ENCODE measurements at places on chromosomes 6 and 20. TPM values are rescaled to one million over a fixed set of nuclear protein-coding genes. Genes with fewer than 3 reads are reported as not detected.

DNA sequence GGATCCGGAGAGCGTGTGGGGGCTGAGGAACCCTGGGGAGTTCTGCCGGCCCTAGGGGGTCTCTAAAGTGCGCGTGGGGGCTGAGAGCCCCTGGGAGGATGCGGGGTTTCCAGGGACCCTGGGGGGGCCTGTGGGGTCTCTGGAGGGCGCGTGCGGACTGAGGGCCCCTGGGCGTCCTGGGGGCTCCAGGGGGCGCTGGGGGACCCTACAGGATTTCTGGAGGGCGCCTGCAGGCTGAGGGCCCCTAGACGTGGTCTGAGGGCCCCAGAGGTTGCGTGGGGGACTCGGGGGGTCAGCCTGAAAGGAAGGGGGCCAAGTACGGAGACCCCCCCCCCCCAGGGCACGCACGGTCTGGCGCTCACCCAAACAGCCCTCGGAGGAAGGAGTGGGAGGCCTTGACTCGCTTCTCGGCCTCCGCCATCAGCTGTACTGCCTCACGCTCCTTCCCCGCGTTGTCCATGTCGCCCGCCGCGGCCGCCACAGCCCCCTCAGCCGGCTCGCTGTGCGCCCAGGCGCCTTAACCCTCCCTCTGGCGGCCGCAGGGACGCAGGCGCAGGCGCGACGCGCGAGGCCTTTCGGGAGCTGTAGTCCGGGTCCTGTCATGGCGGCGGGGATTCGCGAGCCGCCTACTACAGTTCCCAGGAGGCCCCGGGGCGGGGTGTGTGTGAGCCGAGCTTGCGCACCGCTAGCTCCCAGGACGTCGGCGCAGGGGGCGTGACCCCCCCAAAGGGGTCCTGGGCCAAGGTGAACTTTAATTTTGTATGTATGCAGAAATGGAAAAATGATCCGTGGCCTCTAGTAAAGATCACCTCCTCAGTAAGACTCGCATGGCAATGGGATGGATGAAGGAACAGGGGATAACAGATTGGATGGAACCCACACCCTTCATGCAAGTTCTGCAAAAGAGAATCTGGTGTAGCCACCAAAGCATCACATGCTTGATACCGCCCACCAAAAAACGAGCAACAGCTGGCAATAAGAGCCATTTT is at the start of gene NAPB:
TSS of gene NAPB (minus strand) at position 546 of the 989 bp plus-strand sequence. CDS start at position 460, 86 bp downstream.
- DNase-seq, result peak; percentile 99

GRCh38 chr20:15220778-15221565 is 883.6 kb upstream of the FLRT3 start:
- DNase-seq, result no peak

DNA sequence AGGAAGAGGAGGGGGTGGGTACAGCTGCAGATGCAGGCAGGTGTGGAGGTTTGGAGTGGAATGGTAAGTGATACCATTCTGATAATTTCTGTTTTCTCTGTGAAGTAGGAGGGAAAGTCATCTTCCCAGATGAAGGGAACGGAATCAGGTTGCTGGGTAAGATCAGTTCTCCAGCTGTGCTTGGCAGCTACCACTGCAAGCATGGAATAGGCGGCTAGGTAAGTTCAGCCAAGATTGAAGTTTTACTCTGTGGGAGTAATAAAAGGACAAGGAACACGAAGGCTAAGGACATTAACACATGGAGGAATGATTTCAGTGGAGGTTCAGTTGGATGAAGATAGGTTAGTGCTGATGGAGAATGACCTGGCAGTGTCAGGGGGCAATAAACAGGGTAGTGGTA is 128.3 kb downstream of the CARMIL1 start:
- no peak for DNase-seq

DNA sequence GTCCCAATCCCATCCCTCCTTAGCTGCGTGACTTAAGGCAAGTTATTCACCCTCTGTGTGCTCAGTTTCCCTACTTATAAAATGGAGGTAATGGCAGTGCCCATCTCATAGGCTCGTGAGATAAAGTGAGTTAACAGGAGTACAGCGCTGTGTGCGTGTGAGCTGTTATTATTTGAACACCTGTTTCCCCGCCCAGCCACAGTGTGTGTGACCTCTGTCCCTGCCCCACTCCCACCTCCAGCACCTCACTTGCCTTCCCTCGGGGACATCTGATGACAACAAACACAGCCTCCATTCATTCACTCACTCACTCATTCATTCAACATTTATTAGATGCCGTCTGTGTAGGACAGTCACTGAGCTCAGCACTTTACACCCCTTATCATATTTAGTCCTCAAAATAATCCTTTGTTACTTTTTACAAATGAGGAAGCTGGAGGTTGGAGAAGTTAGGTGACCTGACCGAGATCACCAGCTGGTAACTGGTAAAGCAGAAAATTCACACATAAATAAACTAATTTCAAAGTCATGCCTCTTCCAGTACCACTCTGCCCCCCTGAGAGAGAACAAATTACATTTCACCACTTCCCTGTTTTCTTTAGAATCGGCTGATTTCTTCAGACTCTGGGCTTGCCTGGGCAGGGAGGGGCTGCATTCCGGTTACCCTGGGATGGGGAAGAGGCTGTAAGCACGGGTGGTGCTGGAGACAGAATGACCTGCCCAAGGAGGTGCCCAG is 58.6 kb downstream of the CPNE5 start:
- no peak for DNase-seq

DNA sequence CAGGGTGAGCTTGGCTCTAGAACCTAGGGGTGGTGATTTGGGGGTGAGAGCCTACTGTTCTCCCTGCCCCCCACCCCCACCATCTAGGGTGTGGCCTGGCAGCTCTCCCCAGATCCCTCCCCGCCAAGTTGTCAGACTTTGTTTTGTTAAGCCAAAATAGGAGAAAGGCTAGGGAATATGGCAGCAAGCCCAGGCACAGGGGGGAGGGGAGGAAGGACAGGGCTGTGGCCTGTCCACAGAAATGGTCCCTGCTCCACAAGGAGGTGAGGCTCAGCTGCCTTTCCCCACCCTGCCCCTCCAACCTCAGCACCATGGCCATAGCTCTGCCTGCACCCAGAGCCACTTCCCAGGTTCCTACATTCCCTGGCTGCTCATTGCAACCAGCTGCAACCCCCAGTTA is 17.2 kb downstream of the SCUBE3 start:
- no peak for DNase-seq

DNA sequence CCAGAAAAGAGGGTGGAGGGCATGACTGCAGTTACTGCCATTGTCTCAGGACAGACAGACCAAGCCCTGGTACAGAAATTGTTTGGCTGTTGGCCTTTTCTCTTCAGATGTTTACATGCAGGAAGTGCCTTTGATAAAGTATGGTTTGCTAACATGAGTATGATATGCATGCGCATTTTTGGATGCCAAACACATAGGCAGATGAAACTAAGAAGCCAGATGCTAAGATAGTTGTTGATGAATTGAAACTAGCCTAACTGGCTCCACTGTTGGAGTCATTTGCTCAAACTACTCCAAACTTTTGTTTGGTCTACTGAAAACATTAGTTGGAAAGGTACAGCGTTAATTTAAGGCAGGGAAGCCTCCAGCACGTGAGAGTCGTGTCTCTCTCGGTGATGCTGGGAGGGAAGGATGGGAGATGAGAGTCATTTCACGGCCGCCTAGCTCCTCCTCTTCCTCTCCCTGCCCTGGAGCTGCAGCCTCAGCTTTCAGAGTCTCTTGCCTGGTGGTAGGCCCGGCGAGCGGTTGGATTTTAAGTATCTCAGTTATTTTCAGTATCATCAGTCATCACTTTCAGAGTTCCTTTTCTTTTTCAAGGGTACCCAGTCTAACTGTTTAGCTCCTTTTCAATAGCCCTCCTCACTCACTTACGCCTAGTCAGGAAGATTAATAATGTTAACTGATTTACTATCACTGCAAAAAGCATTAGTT is 29.7 kb downstream of the RREB1 start:
- DNase-seq, result no peak

GRCh38 chr20:35146299-35146919 is 727 bp downstream of the EDEM2 start:
- peak; percentile 82 for DNase-seq

ABHD16B gene
- total RNA-seq, result not detected

- no peak for DNase-seq
Measured at GRCh38 chr20:15848126-15848525, 725.1 kb downstream of the KIF16B start.

GRCh38 chr6:145886228-145886956 is 71.8 kb upstream of the FBXO30 start:
- DNase-seq, result no peak

LAMP5 gene
- total RNA-seq, result not detected

- no peak for DNase-seq
Measured at GRCh38 chr6:45116714-45117410, 211.3 kb upstream of the RUNX2 start.

ILRUN gene
- 50.3 TPM for total RNA-seq

- DNase-seq, result no peak
Measured at GRCh38 chr20:24664266-24664986, 195.0 kb downstream of the SYNDIG1 start.

DNA sequence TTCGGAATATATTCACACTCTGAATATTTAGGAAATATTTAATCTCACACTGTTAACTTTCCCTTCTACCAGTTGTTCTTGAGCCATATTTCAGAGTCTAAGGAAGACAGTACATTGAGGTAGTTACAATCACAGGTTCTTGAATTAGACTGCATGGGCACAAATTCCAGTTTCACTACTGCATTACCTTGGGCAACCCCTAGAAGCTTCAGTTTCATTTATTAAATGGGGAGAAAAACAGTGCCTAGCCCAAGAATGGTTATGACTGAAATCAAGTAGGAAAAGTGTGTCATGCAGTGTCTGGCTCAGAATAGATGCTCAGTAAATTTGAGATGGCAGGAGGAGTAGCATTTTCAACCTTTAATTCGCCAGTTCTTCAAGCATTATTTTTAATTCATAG is 124.5 kb upstream of the SAMD5 start:
- no peak for DNase-seq

FAM209B gene
- not detected for total RNA-seq

- no peak for DNase-seq
Measured at GRCh38 chr20:3815703-3816315, 4.5 kb upstream of the AP5S1 start.

- peak; percentile 49 for DNase-seq
Measured at GRCh38 chr6:36615018-36615761, 21.0 kb downstream of the SRSF3 start.

- no peak for DNase-seq
Measured at GRCh38 chr20:50859161-50859560, 64.3 kb downstream of the BCAS4 start.

GRCh38 chr6:11343963-11344723 is 111.7 kb upstream of the NEDD9 start:
- DNase-seq, result no peak

- DNase-seq, result no peak
Measured at GRCh38 chr20:37911838-37912281, 8.9 kb downstream of the VSTM2L start.

RBL1 gene
- 12.5 TPM for total RNA-seq

COL10A1 gene
- 0.23 TPM for total RNA-seq

DNA sequence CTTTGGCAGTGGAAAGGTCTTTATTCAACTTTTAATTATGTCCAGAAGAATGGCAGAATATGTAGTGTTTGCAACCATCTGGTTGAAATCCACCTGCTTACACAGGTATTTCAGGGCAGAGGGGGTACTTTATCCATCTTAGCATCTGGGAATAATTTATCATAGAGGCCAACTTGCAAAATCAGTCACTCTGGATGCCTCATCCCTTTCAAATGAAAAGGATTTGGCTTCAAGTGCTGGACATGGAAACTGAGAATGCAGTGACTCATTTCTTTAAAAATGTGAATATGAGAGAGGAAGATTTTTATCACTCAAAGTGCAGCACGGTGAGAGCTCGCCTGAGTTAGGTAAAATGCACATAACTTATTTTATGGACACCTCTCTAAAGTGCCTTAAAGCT is 758.3 kb downstream of the KIF16B start:
- no peak for DNase-seq

GRCh38 chr20:57275334-57275733 is 8.9 kb upstream of the BMP7 start:
- DNase-seq, result no peak

ZNF391 gene
- total RNA-seq, result 0.91 TPM

GRCh38 chr6:44733126-44733525 is 345.6 kb downstream of the CDC5L start:
- DNase-seq, result no peak

TRIM27 gene
- total RNA-seq, result 90.1 TPM

DNA sequence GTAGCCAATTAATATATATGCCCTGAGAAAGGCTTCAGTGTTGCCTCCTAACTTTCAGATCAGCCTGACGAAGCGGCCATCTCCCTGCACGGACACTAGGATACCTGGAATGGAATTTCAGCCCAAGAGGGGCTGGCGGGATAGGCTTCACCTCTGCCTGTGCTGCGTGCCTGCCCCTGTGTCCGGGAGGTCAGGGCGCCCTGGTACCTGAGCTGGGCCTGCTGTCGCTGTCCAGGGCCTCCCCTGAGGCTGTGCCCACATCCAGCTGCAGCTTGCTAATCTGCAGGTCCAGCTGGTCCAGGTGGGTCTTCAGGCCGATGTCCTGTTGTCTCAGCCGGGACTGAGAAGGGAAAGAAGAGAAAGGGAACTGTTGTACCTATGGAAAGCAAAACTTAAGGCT is 8.6 kb downstream of the DACT2 start:
- no peak for DNase-seq

ARMH2 gene
- total RNA-seq, result not detected

DNA sequence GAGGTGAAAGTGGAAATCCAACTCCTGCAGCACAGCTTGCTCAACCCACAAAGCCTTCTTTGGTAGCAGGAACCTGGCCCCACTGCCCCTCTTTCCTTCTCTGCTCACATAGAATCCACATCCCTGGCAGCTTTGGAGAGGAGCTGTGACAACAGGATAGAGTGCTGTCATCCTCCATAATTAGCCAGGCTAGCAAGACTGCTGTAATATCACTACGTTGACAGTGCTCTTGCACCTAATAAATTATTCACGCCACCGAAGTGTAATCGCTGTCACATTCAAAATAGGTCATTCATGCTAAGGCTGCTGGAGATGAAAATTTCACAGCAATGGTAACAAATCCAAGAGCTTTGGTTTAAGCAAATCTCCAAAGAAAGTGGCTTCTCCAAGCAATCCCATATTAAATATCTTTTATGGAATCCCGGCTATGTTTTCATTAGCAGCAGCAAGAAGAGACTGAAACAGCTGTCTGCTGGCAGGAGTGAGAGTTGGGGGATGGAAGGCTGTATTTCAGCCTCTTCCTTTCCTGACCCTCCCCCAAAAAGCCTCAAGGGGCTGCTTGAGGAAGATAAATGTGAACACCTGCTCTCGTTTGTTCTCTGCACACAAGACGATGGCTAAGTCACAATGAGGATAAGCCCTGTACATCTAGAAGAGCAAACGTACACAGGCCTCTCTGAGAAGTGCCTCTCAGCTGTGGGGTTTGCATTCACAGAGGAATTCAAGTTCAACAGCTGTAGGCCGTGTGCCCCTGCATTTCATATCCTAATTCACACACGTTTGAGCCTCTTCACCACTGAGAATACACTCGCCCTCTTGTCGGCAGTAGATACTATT is 16.5 kb downstream of the RIPOR2 start:
- DNase-seq, result no peak

DNA sequence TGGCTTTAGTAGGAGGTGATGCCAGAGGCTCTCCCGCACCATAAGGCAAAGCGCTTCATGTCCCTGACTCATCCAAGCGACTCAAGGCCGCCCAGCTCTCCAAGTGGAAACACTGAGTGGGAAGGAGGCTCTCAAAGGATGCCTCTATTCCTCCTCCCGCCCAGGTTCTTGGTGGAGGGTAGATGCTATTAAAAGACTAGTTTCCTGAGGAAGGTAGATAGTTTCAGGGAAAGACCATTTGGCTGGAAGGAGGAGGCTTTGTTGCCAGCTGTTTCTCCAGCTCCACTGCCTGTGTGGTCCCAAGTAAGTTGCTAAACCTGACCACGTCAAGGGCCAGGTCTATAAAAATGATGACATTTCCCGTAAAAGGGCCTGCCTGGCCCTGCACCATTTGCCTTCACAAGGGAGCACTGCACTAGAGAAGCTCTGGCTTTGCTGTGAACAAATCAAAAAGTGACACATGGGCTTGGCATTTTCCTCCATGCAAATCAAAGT is 48.2 kb downstream of the GMDS start:
- DNase-seq, result no peak
